ENCODE measurements at places on chromosomes 12 and 14.
A peak's percentile ranks its signal among the peaks of the same experiment; 100 is the strongest.

- DNase-seq, result no peak
These were observed 7.0 kb downstream of the ITGB7 start for GRCh38 chr12:53200107-53200457.

GRCh38 chr14:35557221-35557747 lies 23.3 kb downstream of the INSM2 start:
- no peak for DNase-seq

GRCh38 chr14:104639885-104640548 lies 35.4 kb upstream of the TMEM179 start:
- DNase-seq, result peak; percentile 19

DNA sequence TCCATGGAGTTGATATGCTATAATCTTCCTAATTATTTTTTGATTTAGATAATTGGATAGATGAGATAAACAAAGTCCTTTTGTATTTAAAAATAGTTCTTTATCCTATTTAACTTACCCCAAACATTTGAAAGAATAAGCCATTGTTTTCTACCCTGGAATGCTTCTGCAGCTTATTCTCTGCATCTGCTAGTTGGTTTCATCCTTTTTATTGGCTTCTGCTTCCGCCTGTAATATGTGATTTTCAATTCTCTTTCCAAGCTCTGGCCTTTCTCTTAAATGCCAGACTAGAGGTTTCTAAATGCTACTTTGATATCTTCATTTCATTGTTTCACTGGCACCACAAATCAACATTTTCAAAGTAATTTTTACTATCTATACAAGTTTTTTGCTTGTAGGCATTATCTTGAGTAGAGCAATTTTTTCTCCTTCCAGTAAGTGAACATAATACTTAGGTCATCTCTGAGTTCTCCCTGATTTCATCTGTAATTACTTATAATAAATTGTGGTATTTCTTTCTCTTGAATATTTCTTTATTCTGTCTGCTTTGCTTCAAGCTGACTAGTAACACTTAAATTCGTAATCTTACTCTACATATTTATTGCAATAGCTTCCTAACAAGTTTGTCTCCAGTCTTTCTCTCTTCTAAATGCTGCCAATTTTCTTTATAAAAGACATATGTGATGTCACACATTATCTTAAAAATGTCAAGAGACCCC lies 958.4 kb downstream of the SLC6A15 start:
- no peak for DNase-seq

- DNase-seq, result no peak
These were observed 118.9 kb downstream of the C12orf75 start for GRCh38 chr12:105449431-105449830.

- no peak for DNase-seq
These were observed 169.9 kb downstream of the DYRK2 start for GRCh38 chr12:67818459-67818903.

DNA sequence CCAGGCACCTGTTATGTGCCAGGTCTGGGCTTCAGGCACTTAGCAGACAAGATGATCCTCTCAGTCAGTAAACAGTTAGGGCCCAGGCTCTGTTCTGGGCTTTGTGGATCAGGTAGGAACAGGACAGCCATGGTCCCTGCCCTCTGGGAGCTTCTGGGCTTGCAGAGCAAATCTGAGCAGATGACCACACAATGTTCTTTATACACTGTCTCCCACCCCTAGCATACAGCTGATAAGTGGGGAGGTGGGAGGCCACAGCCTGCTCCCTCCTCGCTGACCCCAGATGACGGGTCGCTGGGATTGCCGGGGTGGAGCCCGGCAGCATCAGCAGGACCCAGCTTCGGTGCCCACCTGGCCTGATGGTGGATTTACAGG lies 53.1 kb upstream of the RIN3 start:
- DNase-seq, result no peak

- DNase-seq, result no peak
These were observed 28.1 kb downstream of the GIT2 start for GRCh38 chr12:109968032-109968420.

- DNase-seq, result no peak
These were observed 451.7 kb downstream of the TMEM117 start for GRCh38 chr12:44287545-44287944.

DNA sequence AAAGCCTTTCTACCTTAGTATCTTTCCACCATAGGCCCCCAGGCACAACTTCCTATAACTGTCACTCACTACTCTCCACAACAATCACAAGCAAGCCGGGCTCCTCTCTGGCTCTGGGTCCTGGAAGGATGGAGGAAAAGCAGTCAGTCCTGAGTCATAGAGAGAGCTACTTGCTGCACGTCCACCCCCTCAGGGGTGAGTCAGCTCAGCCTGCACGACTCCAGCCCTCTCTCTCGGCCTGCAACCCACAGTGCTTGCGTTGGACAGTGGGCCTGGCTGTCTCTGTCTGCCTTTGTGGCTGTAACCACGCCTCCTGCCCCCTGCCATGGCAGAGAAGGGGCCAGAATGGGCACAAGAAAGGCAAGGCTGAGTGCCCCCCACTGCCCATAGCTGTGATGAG lies 154.1 kb upstream of the FKBP4 start:
- DNase-seq, result no peak

DNA sequence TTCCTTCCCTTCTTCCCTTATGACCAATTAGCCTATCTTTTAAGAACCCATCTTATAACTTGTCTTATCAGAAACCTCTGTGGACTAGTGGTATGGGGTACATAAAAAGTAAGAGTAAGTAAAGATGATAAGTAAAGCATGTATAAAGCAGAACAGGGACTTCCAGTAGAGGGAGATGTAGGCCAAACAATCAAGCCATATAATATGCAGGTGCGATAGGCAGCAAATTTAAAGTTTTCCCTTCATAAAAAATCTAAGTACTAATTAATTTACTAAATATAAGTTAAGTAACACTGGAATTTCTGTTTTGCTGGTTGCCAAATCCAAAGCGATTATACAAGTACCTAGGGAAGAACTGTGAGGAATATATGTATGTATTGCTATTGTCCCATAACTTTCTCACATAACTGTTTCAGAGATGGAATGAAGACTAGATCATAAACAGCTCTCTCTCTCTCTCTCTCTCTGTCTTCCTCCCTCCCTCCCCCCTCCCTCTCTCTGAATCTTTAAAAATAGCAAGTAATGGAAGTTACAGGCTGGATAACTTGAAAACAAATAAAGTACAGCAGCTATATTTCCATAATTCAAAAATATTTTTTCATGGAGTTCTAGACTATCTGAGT lies 25.7 kb downstream of the METTL25 start:
- no peak for DNase-seq

- DNase-seq, result no peak
These were observed 10.5 kb downstream of the ALKBH2 start for GRCh38 chr12:109082751-109083150.

DNA sequence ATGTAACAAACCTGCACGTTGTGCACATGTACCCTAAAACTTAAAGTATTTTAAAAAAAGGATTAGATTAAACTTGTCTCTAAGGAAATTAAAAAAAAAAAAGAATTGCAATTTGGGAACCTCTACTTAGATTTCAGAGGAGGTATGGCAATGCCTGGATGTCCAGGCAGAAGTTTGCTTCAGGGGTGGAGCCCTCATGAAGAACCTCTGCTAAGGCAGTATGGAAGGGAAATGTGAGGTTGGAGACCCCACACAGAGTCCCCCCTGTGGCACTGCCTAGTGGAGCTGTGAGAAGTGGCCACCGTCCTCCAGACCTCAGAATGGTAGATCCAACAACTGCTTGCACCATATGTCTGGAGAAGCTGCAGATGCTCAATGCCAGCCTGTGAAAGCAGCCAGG lies 279.6 kb upstream of the CCDC196 start:
- DNase-seq, result no peak

GRCh38 chr12:62363506-62363905 lies 103.1 kb upstream of the MON2 start:
- DNase-seq, result no peak

GRCh38 chr14:61452452-61452851 lies 131.1 kb downstream of the PRKCH start:
- no peak for DNase-seq

DNA sequence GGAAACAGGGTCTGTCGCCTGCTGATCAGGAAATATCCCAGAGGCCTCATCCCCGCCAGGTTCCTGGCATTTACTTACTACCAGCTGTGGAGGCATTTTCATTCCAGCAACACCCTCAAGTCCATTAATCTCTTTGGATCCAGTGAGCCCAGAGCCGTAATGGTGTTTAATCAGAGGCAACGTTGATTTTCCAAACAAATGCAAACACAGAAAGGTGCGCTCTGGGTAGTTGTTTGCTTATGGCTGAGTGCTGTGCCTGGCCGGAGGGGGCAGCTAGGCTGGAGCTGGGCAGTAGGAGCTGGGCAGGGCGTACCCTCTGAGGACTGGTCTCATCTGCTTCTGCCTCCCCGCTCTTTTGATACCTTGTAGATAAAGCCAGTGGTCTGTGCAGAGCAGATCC lies 110.6 kb downstream of the ADCK1 start:
- no peak for DNase-seq

- DNase-seq, result peak; percentile 78
These were observed at the start of gene YARS2 for GRCh38 chr12:32755654-32756475. YARS2 (minus strand) TSS chr12:32755897; CDS start chr12:32755874, 23 bp downstream.

GRCh38 chr12:115079760-115080159 lies 395.8 kb upstream of the TBX3 start:
- no peak for DNase-seq

- DNase-seq, result no peak
These were observed 49.9 kb downstream of the TSPAN8 start for GRCh38 chr12:71107936-71108335.

GRCh38 chr12:44573723-44574122 lies 302.4 kb downstream of the NELL2 start:
- DNase-seq, result no peak

- no peak for DNase-seq
These were observed 903 bp upstream of the NT5DC3 start for GRCh38 chr12:103841690-103842584.

- no peak for DNase-seq
These were observed 10.5 kb upstream of the TMED10 start for GRCh38 chr14:75186953-75187352.

- DNase-seq, result no peak
These were observed 184.7 kb downstream of the TSPAN9 start for GRCh38 chr12:3261782-3262359.

DNA sequence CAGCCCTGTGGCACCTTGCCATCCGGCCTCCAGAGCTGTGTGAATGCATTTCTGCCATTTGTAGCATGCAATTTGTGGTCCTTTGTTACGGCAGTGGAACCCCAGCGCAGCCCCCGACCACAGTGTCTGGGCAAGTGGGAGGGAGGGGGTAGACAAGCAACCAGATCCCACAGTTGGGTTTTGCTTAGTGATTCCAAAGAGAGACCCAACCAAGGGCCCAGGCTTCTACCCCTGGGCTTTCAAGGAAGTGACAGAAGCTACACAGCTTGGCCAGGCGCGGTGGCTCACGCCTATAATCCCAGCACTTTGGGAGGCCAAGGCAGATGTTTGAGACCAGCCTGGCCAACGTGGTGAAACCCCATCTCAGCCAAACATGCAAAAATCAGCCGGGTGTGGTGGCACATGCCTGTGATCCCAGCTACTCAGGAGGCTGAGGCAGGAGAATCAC lies 17.8 kb downstream of the ZBTB42 start:
- no peak for DNase-seq

- no peak for DNase-seq
These were observed 623.4 kb downstream of the DIO2 start for GRCh38 chr14:79587875-79588274.

- DNase-seq, result no peak
These were observed 40.6 kb upstream of the RPH3A start for GRCh38 chr12:112750971-112751370.

DNA sequence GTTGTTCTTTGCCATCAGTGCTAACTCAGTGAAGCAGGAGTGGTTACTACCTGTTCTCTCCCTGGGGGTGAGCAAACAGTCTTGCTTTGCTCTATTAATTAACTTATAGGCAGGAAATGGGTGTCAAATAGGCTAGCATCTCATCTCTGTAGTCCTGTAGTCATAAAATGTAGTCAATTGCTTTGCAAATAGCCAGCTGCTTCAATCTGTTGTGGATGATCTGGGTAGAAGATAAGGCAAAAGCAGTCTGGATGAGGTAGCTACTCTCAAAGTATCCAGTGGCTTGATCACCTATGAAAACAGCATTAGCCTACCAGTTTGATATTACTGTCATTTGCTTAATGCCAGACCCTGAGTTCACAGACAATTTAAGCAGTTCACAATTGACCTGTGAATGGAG lies 369.0 kb upstream of the TMTC1 start:
- no peak for DNase-seq

DNA sequence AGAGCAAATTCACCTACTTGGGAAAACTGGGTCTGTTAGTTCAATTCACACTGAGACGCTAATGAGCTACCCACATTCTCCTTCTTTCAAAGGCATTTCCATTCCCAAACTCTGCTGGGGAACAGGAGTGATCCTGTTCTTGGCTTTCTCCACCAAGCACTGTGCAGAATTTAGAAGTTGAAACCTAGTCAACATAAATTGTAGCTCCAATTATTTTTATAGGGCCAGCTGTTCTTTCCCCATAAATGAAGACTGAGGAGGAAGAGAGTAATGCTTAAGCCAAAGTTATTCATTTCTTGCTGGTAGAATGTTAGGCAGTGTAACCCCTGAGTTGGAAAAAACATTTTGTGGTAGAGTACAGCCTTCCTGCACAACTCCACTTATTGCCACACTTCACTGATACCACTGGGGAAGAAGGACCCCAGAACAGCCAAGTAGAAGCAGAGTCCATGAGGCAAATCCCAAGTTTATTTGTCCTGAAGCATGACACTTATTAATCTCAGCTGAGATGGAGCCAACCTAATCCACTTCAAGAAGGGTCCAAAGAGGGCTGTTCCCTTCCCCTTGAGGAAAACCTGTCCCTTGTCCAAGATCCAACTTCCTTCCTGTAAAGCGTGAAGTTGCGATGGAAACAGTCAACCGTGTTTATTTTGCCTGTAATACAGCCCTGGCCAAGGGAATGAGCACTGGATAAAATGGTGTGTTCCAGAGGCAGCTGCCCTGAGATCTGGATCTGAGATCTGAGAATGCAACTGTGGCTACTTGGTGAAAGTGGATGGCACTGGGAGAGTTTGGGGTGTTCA lies 151.8 kb downstream of the TBX5 start:
- no peak for DNase-seq

GRCh38 chr14:105411985-105412770 lies 7.4 kb upstream of the MTA1 start:
- no peak for DNase-seq

GRCh38 chr12:118625050-118625675 lies 248.8 kb downstream of the SUDS3 start:
- DNase-seq, result no peak

GRCh38 chr14:92121207-92121669 lies 268 bp downstream of the NDUFB1 start:
- DNase-seq, result no peak
